HuH-7 (cell line): ENCODE measurements at places on chromosomes 5 and 9.

- DNase-seq = no peak
These were observed 512 bp downstream of the PLK2 start for GRCh38 chr5:58459146-58460001.

DNA sequence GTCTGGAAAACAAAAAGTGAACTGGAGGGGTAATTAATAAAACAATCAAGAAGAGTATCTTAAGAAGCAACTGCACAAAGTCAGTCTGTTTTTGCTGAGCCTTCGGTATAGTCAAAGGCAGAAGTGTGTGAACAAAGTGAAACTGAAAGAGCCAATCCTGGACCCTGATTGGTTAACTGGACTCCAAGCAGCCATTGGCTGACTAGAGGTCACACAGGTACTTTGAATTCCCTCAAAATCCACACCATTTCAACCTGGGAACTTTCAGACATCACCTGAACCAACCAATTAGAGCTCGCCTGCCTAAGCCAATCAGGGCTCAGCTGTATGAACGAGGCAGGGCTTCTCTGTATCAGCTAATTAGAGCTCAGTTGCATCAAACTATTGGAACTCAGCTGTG is 286.7 kb downstream of the TLE4 start:
- peak; percentile 56 for DNase-seq

- no peak for DNase-seq
These were observed 52.1 kb upstream of the GARNL3 start for GRCh38 chr9:127212453-127212852.

GRCh38 chr5:133353741-133354140 is 258.6 kb downstream of the FSTL4 start:
- no peak for DNase-seq

- no peak for DNase-seq
These were observed 760 bp downstream of the ALDH1B1 start for GRCh38 chr9:38393128-38393796.

- no peak for DNase-seq
These were observed 23.9 kb downstream of the SLC35A4 start for GRCh38 chr5:140588311-140589070.

DNA sequence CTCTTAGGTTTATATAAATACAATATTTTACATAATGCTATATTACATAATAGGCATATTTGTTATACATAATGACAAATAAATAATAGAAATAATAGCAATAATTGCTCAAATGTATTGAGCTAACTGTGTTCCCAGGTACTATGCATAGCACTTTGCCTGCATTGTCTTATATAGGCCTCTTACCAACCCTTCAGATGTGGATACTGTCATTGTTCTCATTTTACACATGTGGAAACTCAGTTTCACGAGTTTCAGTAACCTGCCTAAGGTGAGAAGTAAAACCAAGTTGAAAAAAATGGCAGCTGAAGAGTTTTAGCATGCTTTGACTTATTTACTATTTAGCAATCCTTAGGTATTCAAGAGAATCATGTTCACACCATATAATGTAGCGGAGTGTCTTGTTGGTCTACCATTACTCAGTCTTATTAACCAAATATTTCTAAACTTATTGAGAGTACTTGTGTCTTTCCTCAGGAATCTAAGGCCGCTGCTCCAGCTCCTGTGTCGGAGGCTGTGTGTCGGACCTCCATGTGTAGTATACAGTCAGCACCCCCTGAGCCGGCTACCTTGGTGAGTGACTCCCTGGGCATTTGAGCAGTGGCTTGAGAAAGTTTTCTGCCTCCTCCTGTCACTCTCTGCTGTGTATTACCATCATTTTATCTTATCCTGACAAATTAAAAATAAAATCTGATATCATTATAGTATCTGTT is 57.5 kb downstream of the ERAP1 start:
- no peak for DNase-seq

DNA sequence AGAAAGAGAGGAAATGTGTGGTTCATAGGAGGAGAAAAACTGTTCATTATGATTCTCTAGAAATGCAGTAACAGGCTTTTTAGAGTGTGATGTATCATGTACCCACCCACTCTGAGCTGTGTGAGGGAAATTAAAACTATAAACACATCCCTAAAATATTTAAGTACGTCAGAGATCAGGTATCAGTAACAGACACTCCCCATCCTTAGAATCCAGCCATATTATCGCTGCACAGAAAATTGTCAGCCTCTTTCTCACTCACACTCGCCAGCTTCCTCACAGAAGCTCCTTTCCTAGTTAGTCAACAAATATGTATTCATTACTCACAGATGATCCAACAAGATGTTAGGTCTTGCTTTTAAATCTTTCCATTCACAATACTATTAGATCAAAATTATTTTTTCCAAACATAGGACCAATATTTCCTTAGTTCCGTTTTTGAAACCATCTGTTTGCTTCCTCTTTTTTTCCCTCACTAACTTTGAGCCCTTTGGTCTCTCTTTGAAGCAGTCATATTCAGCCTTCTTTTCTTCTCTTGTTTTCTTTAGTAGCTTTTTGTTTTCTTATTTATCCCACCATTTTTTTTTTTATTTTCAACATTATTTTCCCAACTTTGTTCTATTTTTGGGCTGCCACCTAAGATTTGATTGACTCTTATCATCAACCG is 13.6 kb upstream of the MAST4 start:
- DNase-seq = no peak

DNA sequence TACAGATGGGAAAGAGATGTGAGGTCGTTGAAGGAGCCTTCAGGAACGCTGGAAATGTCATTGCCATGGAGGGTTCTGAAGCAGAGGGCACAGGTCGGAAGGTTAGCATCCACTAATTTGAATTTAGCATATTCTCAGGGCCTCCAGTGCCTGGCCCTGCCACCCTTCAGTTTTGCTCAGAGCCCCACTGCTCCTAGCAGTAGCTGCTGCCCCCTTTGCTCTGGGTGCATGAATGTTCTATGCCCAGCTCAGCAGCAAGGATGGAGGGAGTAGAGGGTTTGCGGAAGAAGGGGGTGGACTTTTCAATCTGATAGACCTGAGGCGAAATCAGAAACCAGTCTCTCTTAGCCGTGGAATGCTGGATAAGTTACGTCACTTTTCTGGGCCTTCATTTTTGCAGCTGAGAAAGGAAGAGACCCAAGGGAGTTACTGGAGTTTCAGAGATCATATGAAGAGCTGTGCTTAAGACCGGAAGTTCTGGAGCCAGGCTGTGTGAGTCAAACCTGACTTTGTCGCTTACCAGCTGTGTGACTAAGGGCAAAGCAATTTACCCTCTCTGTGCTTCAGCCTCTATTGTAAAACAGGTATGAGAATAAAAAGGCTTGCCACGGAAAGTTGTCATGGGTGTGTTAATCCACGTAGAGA is 133.2 kb upstream of the PANK3 start:
- DNase-seq = no peak
